ENCODE measurements at places on chromosomes 12 and 14. TPM values are rescaled to one million over a fixed set of nuclear protein-coding genes. Genes with fewer than 3 reads are reported as not detected.

GRCh38 chr14:91778217-91778616, 46.3 kb upstream of the CATSPERB start:
- H3K4me1 ChIP-seq: no peaks in the 10 kb centered on the region
- H3K4me3 ChIP-seq: no peak overlapping the region
- DNase-seq: no peak
- no peaks in the 10 kb centered on the region for H3K36me3 ChIP-seq

Gene TRIP11
- 21.3 TPM for total RNA-seq

- H3K27me3 ChIP-seq: no peaks in the 10 kb centered on the region
- peaks cover 29% of the 10 kb centered on the region for H3K36me3 ChIP-seq
- H3K4me3 ChIP-seq: no peak overlapping the region
- no peak for DNase-seq
- no peaks in the 10 kb centered on the region for H3K4me1 ChIP-seq
These were observed 35.6 kb downstream of the GNS start for GRCh38 chr12:64723630-64724029.

Gene CD69
- total RNA-seq: 7.8 TPM

- no peaks in the 10 kb centered on the region for H3K36me3 ChIP-seq
- H3K27ac ChIP-seq: no peak overlapping the region
These were observed 12.7 kb downstream of the SPTLC2 start for GRCh38 chr14:77603654-77604255.

Gene BDKRB2
- total RNA-seq: 3.6 TPM

- H3K27ac ChIP-seq: no peak overlapping the region
- DNase-seq: no peak
- no peaks in the 10 kb centered on the region for H3K36me3 ChIP-seq
- H3K4me3 ChIP-seq: no peak overlapping the region
- no peaks in the 10 kb centered on the region for H3K4me1 ChIP-seq
- H3K27me3 ChIP-seq: no peaks in the 10 kb centered on the region
These were observed 8.1 kb upstream of the CLMN start for GRCh38 chr14:95327558-95328374.

Measured in sigmoid colon (tissue), 7 donors.